ENCODE measurements at places on chromosomes 2 and 18.

GRCh38 chr2:38498045-38498481 is 104.7 kb downstream of the HNRNPLL start:
- no peak for DNase-seq

DNA sequence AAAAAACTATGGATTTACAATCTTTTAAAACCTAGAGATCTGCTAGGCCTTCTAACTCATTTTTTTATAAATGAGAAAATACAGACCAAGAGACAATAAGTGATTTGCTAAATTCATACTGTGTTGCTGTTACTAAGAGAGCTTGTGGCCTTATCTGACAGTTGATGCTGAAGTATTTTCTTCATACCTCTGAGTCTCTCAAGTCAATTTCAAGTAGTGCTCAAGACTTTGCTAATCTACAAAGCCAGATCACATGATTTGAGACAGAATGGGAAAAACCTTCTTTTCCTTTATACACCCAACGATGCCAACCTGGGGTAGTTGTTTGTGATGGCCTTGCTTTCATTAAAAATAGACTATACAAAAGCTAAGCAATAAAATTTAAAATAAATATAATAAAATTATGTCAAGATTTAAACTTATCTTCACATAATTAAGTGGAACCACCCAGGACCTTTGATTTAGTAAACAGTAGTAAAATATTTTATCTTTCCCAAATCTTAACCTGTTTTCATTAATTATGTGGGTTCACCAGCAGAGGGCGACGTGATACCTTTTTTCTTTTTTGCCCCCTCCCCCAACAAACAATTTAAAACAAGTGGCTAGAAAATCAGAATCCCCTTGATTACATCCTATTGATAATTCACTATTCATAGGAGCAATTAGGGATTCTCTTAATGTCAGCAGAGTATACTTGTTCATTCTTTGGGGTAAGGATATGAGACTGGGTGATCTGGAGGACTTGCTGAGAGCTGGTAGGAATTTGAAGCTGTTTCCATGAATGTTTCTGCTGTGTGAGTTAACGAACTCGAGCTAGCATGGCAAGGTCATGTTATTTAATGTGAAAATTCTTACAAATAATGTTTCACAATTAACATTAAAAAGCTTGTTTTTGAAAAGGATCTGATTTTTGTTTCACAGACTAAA is 49.6 kb upstream of the SLC5A7 start:
- no peak for DNase-seq

DNA sequence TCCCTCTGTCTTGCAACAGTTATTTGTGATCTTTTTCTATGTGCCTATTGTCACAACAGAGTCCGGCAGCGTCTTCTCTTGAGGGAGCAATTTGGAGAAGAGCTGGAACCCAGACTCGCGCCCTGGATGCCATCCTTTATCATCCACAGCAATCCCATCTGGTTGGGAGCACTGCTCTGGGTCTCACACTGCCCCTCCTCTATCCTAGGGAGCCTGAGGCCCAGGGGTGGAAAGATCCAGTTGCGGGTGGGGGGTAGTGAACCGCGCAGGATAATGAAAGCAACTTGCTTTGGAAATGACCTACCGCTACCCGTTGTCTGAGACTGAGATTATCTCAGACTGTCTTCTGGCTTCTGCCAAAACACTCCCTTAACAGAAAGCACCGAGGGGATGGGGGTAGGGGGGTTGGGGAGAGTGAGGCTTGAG is 713 bp downstream of the WBP1 start:
- no peak for DNase-seq

DNA sequence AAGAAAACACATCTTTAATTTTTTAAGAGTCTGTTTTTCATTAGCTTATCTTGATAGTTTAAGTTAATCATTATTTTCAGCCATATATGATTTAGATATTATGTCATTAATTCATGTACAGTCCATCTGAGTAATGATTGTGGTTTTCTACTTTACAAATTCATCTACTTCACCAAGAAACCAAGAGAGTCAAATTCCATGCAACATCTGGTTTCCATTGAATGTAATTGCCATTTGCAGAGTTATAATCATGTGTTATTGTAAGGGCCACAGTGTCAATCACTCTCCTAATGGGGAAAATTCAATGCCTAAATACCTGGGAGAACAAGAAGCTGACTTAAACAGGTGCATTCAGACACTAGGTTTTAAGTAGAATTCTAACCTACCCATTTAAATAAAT is 217.2 kb upstream of the OSR1 start:
- DNase-seq: no peak

- no peak for DNase-seq
These were observed 44.7 kb downstream of the ITSN2 start for GRCh38 chr2:24315669-24316068.

DNA sequence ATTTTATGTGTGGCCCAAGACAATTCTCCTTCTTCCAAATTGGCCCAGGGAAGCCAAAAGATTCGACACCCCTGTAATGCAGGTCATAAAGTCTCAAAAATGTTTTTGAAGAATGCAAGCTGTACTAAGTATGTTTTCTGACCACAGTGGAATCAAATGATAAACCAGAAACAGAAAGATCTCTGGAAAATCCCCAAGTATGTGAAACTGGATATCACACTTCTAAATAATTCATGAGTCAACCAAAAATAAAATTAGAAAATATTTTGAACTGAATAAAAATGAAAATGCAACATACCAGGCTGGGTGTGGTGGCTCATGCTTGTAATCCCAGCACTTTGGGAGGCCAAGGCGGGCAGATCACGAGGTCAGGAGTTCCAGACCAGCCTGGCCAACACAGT is 34.1 kb upstream of the UBE2F start:
- no peak for DNase-seq

- DNase-seq: no peak
These were observed 209.9 kb downstream of the LNPK start for GRCh38 chr2:175792199-175792598.

DNA sequence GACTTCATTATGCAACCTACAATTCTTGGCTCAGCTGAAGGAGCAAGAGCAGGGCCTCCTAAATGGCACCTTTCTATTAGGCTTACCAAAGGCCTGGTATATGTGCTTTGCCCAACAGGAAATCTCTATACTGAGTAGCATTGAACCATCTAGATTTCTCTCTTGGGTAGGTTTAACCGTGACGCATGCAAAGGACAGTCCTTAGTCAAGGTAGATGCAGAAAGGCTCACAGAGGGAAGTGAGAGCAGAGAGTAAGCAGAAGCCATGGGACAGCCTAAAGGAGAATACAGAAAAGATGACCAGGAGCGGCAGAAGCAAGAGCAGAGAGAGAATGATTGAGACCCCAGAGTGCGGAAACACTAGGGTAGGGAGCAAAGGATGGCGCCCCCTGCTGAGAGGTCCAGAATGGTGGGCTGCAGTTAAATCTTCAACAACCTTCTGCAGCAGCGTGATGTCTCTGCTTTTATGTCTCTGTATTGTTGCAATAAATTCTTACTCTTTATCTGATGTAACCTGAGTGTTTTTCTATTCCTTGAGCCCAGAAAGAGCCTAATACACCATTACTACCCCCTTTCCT is 4.7 kb upstream of the OSBPL1A start:
- no peak for DNase-seq

DNA sequence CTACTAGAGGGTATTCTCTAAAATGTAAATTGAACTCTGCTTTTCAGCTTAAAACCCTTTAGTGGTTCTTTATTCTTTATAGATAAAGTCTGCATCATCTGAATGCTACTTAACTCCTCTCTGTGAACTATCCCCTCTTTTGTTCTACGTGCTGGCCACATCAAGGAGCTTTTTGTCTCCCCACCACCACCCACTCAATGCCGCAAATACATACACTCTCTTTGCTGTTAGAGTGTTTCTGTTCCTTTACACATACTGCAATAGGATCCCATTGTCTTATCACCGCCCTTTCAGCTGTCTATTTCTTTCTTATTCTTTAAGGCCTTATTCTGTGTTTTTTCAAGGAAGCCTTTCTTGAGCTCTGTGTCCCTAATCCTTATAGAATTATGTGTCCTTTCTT is 83.3 kb downstream of the EML4 start:
- no peak for DNase-seq

- DNase-seq: no peak
These were observed 13.6 kb downstream of the KIF1A start for GRCh38 chr2:240806459-240806858.

DNA sequence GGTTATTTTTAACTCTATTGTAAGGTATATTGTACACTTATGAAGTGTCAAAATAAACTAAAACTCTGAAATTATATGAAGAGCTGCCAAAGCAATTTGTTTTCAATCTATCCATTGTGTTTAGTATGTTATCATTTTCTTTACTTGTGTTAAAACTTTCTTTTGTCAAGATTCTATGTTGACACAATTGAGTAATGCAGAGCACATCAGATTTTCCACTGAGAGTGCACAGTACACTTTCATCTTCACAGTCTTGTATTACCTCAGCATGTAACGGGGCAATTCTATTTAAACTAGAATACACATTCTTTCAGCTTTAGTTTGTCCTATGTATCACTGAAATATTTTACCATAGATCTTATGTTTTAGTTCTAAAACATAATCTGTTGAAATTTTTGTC is 304.4 kb upstream of the ZC3H15 start:
- DNase-seq: no peak

GRCh38 chr2:236687296-236687965 is 117.8 kb downstream of the ACKR3 start:
- DNase-seq: no peak

GRCh38 chr18:79856119-79857007 is 58.6 kb downstream of the KCNG2 start:
- DNase-seq: no peak

DNA sequence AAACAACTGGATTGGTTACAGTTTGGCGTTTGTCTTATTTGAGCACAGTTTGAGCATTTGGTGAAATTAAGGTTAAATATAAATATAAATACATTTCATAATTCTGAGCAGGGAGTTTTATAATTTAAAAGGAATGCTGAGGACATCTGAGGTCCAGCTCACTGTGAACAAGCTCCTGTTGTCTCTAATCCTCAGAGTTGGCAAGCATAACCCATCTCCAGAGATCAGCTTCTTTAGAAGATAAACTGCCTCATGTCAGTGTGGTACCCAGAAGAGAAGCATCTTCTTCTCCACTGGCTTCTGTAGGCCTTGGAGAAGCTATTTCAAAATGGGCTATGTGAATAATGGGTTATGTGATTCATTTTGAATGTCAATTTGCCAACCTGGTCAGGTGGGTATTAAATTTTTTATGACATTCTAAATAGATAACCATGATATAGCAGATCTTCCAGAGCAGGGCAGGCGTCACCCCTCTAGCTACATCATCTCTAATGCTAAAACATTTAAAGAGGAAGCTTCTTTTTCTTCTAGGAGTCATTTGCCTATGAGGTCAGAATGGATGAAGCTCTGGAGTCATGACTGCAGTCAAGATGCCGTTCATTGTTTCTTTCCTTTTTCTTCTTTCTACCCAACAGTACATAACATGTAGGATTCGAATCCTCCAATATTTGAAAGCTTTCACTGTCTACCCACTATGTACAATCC is 324.0 kb downstream of the RNF144A start:
- no peak for DNase-seq

DNA sequence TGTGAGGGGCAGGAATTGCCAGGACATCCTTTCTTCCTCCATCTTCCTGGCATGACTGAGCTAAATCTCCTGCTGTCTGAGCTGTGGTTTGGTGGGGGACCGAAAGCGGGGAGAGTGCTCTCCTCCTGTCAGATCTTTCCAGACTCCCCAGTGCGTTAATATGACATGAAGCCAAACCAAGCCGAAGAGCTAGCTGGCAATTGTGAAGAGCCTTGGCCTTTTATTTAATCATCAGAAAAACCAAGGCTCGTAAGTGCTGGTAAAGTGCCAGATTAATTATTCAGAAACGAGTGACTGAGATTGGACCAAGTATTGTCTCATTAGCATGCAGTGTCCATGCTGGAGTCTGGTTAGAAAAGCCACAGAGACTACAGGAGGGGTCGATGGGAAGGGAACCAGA is 14.5 kb upstream of the LRPPRC start:
- DNase-seq: no peak

DNA sequence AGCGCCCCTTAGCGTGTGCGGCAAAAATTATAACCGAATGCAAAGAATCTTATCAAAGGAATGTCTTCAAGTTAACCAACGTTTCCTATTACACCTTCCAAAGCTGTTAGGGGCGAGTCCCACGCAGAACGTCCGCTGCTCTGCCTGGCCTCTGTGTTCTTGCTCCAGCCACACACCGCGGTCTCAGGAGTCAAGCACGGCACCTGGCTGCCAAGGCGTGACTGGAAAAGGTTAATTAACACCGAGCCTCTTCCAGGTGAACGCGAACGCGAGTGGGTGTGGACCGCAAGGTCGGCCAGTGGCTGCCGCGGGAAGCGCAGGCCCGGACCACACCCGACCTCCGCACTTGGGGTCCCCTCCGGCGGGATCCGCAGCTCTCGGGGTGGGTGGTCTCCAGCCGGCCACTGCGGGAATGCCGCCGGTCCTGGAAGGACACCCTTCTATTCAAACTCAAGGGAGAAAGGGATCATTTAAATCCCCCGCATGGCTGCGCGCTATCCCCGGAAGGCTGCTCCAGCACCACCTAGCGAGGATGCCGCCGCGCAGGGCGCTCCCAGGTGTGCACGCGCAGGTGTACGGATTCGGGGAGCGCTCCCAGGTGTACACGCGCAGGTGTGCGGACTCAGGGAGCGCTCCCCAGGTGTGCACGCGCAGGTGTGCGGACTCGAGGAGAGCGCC is 830 bp downstream of the CYB5A start:
- no peak for DNase-seq

DNA sequence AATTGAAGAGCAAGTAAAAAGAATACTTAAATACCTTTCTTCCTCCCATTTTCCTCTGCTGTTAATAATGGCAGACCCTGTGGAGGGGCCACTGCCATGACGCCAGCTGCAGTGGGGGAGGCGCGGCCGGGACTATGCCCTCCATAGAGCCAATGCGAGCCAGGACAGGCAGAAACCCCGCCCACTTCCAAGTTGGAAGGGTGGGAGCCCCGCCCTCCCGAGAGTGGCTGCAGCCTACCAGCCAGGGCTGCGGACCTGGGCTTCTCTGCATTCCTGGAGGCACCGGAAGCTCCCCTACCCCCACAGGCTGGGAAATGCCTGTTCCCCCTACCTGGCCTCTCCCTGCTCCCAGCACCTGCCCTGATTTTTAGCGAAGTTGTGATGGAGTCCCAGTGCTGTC is 439.4 kb upstream of the CDH19 start:
- DNase-seq: no peak

- no peak for DNase-seq
These were observed 6.7 kb downstream of the COA5 start for GRCh38 chr2:98601532-98602132.

DNA sequence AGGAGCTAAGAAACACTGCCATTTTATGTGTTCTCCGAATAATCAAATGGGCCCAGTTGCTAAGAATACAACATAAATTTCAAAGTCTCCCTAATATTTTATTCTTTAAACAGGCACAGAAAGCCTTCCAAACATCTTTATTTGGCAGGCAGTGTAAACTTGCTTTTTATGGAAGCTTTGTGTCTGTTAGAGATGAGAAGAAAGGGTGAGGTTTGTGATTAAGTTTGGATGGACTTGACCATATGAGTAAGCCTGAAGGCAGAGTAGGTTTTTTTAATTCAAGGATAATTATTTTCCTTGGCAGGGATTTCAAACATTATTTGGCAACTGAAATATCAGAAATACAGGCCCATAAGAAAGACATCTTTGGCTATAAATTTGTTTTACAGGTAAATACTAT is 62.9 kb downstream of the COX7A2L start:
- DNase-seq: no peak

- DNase-seq: no peak
These were observed 112.1 kb downstream of the KLHL29 start for GRCh38 chr2:23497063-23497462.

- DNase-seq: no peak
These were observed 135.0 kb upstream of the ZNF804A start for GRCh38 chr2:184463102-184463865.

- no peak for DNase-seq
These were observed 378.8 kb upstream of the ETAA1 start for GRCh38 chr2:67018301-67018700.
